AG09309 (cell line): ENCODE measurements at places on chromosomes 1 and 21.

- peak; percentile 92 for DNase-seq
Observed at GRCh38 chr1:193115629-193116227, 6.1 kb upstream of the CDC73 start.

GRCh38 chr1:26046246-26047095 is 553 bp upstream of the SLC30A2 start:
- DNase-seq = no peak

GRCh38 chr1:213256438-213257087 is 205.5 kb downstream of the RPS6KC1 start:
- no peak for DNase-seq

DNA sequence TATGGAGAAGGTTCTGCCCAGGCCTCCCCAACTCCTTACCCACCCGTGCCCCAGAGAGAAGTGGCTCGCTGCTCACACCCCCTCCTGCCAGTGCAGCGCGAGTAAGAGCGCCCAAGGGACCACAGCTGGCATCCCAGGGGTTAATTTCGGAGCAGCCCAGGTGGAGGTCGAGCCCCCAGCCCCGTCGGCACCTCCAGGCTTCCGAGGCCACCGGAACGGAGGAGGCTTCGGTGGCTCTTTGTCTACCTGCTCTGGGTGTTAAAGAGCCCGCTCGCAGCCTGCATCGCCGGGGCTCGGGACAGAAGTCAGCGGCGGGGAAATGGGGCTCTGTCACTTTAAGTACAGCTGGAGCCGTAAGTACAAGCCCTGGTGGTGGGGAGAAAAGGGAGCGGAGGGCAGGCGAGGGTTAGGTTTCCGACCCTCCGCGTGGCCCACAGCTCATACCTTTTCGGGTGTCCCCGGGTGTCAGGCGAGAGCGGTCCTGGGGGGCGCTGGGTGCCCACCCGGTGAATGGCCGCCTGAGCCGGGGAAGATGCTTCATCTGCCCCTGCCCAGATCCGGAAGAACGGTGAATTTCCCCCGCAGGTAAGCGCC is 89.4 kb upstream of the IPO9 start:
- no peak for DNase-seq

DNA sequence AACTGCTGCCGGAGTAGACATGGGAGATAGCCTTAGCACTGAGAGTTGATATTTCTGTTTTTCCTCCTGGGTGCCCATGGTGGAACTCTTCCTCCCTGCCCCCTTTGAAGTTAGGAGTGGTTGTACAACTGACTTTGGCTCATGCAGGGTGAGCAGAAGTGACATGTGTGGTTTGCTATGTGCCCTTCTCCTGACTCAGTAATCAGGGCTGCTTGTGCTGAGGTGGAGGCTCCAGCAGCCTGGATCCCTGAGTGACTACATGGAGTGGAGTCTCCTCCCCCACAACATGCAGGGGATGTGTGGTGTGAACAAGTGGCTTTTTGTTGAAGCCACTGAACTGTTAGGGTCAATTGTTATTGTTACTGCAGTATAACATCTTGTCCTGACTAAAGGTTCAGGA is 261.6 kb downstream of the CAMTA1 start:
- no peak for DNase-seq

DNA sequence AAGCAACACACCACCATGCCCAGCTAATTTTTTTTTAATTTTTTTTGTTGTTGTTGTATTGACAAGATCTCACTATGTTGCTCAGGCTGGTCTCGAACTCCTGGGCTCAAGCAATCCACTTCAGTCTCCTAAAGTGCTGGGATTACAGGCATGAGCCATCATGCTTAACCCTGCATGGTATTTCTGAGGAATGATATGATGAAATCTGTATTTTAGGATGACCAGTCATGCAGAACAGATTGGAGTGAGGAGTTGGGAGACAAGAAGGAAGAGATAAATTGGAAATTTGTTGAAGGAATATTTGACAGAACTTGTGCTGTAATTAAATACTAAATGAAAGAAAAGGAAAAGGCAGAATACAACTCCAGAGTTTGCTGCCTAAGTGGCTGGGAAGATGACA is 4.7 kb upstream of the NDUFS5 start:
- no peak for DNase-seq

DNA sequence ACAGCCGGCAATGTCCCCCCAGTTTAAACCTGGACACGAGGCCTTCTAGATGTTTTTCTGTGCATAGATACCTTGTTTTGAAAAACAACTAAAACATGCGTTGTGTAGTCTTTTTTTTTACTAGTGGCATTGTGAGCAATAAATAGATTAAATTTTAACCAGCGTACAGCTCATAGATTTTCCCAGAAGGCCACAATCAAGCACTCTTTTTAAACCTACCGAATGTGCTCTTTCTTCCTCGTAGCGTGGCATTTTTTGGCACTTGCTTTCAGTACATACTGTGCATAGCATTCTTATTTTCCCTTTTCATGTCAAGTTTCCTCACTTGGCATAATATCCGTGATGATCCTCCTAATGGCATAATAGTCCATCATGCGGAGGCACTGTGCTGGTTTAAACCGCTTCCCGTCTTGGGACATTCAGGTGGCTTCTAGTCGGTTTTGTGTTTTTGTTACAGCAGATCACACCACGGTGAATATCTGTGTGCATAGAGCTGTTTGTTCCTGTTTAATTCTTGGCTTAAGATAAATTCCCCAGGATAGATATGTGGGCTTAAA is 95.3 kb downstream of the PDE9A start:
- no peak for DNase-seq

GRCh38 chr1:2320760-2321667 is 70.3 kb downstream of the MORN1 start:
- no peak for DNase-seq

GRCh38 chr1:53461323-53462044 is 2.3 kb downstream of the DMRTB1 start:
- no peak for DNase-seq

GRCh38 chr1:53207726-53208125 is 11.1 kb downstream of the CPT2 start:
- DNase-seq = peak; percentile 37

DNA sequence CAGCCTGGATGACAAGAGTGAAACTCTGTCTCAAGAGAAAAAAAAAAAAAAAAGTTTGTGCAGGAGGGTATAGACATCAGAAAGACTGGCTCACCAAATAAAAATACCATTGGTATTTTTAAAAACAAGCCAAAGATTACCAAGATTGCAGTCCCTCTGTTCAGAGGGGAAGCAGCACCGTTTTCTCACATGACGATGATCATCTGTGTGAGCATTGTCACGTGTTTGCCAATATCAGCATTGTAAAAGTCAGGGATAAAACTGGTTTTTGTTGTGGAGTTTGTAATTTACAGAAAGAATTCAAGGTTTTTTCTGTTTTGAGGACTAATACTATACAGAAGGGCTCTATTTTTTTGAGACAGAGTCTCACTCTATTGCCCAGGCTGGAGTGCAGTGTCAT is 26.5 kb downstream of the ZNF362 start:
- DNase-seq = no peak

DNA sequence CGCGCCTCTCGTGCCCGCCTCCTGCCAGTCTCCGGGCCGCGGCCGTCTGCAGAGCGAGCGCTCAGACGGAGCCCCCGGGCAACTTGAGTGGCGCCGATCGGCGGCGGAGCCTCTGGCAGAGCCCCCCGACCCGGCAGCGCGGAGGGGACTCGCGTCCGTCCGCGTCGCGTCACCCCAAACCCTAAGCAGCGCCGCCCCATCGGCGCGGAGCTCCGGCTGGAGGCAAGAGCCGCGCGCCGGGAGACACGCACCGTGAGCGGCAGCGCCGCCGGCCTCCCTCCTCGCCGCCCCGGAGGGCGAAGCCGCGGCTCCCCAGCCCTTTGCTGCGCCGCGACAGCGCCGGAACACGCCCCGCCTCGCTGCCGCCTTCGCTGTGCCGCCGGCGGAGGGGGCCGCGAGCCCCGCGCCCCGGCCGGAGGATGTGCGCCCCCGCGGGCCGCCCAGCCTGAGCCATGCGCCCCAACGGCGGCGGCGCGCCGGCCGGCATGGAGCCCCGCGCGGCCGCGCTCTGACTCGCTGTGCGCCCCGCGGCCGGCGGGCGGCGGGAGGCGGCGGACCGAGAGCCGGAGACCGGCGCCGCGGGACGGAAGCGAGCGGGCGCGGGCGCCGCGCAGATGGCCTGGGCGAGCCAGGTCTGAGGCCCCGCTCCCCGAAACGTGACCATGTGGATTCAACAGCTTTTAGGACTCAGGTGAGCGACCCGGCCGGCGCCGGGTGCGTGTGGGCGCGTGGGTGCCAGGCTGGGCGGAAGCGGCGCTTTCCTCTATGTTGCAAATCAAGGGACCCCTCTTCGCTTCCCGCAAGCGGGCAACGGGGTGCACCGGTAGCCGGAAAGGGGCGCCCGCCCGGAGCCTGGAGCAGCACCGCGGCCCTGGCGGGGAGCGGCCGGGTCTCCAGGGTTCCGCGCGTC is 610 bp downstream of the AJAP1 start:
- no peak for DNase-seq

- no peak for DNase-seq
Observed at GRCh38 chr1:235566084-235566483, 61.8 kb upstream of the B3GALNT2 start.

DNA sequence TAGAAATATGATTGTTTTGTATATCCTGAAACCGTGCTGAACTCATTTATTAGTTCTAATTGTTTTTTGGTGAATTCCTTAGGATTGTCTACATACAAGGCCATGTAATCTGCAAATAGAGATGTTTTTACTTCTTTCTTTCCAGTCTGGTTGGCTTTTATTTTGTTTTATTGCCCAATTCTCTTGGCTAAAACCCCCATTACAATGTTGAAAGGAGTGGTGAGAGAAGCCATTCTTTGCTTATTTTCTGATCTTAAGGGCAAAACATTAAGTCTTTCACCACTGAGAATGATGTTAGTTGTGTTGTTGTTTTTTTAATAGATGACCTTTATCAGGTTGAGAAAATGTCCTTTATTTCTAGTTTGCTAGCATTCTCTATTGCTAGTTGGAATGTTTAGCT is 157.3 kb downstream of the NTMT2 start:
- no peak for DNase-seq

DNA sequence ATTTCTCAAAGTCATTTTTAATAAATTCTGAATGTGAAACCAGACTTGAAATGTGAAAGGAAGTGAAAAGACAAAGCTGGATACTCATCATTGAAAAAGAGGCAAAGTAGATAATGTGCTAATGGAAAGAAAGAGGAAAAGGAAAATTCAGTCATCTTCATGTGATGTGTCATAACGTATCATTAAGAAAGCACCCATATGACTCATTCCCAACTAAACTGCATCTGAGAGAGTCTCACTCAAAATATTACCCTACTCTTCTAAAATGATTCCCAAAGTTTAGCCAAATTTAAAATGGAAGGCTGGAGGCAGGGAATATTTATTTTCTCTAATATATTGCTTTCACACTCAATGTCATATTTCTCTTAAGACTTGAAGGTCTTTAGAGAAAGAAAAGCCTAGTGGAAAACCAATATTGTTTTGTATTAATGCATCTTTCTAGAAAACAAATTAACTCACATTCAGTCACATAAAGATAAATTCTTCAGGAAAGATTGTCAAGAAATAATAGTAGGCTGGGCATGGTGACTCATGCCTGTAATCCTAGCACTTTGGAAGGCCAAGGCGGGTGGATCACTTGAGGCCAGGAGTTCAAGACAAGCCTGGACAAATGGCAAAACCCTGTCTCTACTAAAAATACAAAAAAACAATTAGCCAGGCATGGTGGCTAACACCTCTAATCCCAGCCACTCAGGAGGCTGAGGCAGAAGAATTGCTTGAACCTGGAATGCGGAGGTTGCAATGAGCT is 129.9 kb downstream of the SLC30A10 start:
- DNase-seq = peak; percentile 18

- no peak for DNase-seq
Observed at GRCh38 chr1:97996880-97997279, 76.0 kb upstream of the DPYD start.

DNA sequence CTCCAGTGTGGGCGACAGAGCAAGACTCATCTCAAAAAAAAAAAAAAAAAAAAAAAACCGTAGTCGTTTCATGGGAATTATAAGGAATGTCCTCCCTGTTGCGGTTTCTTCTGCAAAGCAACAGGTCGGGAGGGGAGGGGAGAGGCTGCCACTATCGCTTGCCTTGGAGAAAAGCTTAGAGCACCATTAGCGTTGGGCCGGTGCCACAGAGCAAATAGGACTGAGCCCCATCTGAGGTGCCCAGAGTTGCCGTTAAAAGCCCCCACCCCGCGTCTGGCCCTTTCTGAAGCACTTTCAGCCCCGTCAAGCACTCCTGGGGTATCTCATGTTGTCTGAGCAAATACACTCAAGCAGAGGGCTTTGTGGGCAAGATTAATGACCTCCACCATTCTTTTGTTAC is 2.2 kb downstream of the RIPPLY3 start:
- DNase-seq = no peak

DNA sequence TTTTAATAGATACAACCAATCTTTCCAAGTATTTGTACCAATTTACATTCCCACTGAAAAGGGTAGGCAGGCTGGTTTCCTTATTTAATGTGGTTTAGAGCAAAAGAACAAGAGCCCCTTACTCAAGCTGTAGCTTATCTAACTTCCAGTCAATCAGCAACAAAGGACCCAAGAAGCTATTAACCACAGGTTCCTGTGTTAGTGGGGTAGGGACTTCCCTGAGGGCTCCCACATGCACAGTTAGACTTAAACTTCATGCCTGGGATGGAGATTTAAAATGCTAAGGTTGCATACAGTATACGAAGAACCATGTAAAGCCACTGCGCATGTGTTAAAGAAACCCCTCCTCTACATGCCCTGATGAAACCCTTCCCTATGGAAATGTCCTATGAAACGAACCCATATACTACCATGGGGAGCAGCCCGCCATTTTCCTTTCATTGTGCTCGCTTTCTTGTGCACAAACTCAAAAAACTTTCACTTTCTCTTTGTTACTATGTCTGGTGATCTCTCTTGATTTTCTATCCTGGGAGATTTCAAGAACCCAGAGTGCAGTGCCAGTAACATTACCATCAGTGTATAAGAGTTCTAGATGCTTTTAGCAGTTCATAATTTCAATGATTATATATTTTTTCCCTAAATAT is 23.3 kb upstream of the ST6GALNAC5 start:
- no peak for DNase-seq

DNA sequence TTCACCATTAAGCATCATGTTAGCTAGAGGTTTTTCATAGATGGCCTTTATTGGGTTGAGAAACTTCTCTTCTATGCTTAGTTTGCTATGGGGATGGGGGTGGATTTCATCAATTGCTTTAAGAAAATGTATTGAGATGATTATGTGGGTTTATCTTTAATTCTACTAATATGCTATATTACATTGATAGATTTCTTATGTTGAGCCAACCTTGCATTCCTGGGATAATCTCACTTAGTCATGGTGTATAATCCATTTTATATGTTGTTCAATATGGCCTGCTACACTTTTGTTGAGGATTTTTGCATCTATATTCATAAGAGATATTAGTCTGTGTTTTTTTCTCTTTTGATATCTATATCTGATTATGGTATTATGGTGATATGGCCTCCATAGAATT is 70.7 kb downstream of the MAP3K7CL start:
- no peak for DNase-seq
